GM23248 (cell line): ENCODE measurements at places on chromosomes 12 and 14. TPM values are rescaled to one million over a fixed set of nuclear protein-coding genes. Genes with fewer than 3 reads are reported as not detected.

Gene DPPA3
- not detected in 2 replicates for total RNA-seq

Gene GLI1
- total RNA-seq: 0.63 and 1.8 TPM in 2 replicates

Gene ZNF664
- total RNA-seq: 29.1 and 36.3 TPM in 2 replicates

Gene OR6C2
- not detected in 2 replicates for total RNA-seq

Gene FOXG1
- not detected in 2 replicates for total RNA-seq

Gene KRT6A
- total RNA-seq: not detected in 2 replicates

Gene ASPG
- total RNA-seq: not detected in 2 replicates

Gene C14orf39
- not detected in 2 replicates for total RNA-seq

Gene OTOGL
- total RNA-seq: under 0.01 and 1.3 TPM in 2 replicates

Gene SARNP
- total RNA-seq: 53.6 and 65.1 TPM in 2 replicates

DNA sequence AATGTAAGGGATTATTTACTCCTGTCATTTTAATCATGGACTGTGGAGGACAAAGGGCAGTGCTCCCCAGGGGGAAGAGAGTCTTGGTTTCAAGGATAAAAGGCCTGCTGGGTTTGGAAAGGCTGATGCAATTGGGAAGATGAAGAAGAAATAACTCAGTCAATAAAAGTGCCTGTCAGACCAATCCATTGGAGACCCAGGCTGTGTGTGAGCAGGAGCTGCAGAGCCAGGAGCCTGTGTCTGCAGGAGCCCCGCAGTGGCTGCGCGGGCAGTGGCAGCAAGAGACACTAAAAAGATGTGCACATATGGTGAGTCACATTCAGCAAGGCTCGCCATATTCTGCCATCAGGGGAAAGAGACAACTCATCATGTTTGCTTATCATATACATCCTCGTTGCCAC lies 90.4 kb downstream of the CRACR2A start:
- peak; percentile 19 for DNase-seq

- DNase-seq: peak; percentile 13
Observed at GRCh38 chr12:104784592-104784991, 173.5 kb downstream of the SLC41A2 start.

DNA sequence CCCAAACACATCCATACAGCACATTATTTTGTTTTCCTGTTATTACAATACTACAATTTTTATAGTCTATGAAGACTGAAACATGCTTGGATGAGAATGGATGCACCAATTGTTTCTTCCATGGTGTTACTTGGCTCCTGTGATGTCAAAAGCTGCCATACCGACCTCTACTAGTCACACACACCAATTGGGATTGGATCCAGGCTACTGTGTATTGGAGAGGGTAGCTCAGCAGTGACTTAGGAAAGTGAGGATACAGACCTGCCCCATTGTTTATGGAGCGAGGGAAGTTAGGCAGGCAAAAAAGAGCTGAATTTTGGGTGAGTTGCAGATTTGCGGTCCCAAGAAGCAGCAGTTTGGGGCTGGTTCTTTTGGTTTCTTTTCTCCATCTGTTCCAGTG lies 30.8 kb upstream of the AKAP6 start:
- peak; percentile 19 for DNase-seq

DNA sequence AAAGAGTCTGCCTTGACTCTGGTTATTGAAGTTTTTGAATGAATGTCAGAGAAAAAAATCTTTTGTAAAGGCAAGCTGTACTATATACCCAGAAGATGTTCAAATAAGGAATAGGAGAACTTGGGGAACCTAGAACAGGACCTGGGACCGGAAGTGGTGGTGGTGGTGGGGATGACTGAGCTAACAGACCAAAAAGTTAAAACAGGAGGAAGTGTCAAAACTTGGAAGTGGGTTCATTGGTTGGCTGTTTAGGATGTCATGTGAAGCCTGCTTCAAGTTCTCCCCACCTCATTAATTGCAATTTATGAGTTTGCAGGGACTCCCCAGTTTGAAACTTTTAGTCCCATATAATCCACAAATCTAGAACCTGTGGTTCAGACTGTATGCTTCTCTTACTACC lies 26.2 kb downstream of the PLXNC1 start:
- DNase-seq: no peak

DNA sequence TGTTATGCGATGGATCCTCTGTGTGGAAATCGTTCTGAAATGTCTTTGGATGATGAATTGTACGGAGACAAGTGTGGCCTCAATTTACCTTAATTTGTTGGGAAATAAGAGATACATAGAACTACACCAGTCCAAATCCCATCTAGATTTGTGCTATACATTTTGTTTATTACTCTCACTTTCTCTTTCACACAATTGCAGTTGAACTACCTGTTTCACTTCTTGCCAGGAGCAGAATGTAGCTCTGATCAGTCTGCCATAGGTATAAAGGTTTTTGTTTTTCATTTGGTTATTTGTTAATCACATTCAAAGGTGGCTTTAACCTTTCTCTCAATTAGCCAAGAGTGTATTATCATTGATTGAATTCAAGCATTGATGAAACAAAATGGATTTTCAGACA lies 268.2 kb downstream of the SNAPC1 start:
- no peak for DNase-seq

DNA sequence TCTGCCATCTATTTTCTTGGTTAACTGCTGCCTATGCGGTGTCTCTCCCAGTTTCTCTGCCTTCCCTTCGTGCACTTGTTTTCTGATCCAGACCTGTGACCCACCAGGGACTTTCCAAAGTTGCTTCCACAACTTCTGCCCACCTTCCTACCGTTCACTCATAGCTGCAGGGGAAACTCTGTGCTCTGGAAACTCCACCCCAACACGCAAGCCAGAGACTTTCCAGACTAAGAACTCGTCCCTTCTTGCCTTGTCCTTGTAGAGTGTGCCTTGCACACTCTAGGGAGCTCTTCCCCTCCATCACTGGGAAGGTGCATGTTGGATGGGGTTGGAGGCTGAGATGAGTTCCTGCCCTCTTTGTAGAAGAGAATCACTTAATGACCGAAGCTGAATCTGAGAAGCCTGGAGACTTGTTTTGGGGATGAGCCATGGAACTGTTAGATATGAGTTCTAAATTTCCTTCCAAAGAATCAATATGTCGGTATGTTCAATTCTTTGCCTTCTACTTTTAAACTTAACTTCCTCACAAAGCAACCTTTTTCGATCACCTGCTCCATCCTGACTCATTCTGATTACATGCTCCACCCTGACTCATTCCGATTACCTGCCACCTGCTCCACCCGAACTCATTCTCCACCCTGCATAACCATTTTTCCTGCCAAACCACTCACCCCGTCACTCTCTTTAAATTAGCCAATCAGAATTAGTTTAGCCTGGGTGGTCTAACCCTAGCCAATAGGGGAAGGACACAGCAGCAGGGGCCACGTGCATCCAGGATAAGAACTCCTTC lies 82.1 kb upstream of the CAPRIN2 start:
- DNase-seq: no peak

GRCh38 chr12:94386422-94386821 lies 73.2 kb downstream of the CEP83 start:
- no peak for DNase-seq

DNA sequence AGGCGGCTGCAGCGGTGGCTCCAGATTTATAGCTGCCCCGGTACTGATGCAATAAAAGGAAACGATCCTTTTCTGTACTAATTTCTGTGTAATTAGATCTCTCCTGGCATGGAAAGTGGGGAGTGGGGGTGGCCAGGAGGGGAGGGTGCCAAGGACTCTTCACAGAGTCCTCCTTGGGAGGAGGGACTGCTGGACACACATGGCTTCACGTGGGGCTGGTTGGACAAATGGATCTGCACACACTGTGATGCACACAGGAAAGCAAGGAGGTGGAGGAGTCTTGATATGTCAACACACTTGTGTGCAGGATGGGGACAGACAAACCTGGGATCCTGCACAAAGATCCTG lies 23.8 kb upstream of the ATP5MC2 start:
- no peak for DNase-seq

DNA sequence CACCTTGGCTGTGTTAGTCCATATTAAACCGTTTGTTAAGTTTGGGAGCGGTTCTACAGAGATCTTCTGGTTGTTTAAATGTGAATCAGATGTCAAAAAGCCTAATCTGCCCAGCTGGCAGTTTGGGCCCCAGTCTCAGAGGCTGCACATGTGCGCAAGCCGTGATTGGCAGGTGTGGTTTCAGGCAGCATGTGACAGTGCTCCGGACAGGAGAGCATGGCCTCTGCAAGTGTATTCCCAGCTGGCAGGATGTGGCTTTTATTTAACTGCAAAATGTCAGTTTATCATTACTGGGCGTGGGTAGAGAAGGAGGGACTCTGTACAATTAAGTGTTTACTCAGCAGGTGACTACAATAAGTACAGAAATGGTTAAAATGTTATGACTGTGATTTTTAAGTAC lies 77.5 kb downstream of the PELI2 start:
- peak; percentile 14 for DNase-seq

GRCh38 chr12:39375206-39375808 lies 67.6 kb downstream of the KIF21A start:
- DNase-seq: no peak

DNA sequence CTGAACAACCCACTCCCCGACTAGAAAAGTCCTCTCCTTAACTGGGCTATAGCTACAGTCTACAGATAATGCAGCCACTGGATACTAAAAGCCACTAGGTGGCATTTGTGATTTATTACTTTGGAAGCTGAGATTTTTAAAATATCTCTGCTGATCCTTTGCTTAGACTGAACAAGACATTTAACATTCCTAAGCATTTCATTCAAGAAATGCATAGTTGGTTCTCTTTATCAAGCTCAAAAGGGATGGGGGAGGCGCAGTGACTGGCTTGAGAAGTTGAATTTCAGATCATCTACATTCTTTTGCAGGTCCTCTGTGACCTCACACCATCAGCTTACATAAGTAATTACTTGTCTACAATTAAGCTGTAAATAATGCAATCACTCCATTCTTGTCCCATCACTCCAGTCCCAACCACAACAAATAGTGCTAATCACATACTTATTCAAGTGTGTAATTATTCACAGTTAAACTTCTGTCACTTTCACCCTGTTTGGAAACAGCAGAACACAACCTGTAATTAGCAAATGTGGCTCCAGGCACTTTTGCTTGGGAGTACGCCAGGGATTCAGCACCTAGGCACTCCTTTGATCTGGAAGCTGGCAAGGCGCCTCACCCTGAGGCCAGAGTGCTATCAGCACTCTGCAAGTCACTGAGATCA lies 203.6 kb downstream of the NOVA1 start:
- peak; percentile 47 for DNase-seq

- no peak for DNase-seq
Observed at GRCh38 chr12:92905811-92906554, 23.1 kb downstream of the EEA1 start.

DNA sequence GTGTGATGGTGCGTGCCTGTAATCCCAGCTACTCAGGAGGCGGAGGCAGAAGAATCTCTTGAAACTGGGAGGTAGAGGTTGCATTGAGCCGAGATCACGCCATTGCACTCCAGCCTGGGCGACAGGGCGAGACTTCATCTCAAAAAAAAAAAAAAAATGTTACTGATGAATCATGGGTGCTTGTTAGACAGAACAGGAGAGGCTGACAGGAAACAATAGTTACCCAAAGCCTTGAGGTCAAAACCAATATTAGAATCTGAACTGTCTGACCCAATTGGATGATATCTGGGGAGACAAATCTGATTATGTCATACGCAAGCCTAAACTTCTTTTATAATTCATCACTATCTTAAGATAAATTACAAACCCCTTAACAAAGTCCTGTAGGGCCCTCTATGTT lies 40.7 kb upstream of the KIF21A start:
- no peak for DNase-seq

DNA sequence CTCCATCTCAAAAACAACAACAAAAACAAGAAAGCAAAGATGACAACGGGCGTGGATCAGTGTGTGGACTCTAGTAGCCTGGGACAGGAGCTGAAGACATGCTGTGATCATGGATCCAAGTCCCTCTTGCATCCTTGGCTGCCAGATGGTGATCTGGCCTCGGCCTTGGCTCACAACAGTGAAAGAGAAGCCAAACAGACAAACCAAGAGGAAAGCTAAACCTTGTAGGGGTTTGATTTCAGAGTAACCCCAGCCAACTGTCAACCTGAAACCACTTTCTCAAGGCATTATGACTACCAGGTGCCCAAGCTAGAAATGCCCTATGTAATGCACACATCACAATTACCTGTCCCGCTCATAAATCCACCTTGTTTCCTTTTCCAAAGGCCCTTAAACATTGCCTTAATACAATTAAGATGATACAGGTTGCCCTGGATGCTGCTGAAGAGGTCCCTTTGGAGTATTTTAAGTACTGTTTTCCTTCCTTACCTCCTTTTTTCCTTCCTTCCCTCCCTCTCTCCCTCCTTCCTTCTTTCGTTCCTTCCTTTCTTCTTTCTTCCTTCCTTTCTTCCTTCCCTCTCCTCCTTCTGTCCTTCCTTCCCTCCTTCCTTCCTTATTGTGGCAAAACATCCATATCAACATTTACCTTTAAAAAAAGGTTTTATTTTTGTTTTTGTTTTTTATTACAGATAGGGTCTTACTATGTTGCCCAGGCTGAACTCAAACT lies 41.4 kb upstream of the NINJ2 start:
- no peak for DNase-seq
